Parietal lobe (tissue), 2 donors: ENCODE measurements at places on chromosomes 3 and 15. TPM values are rescaled to one million over a fixed set of nuclear protein-coding genes. Genes with fewer than 3 reads are reported as not detected.

The MAP6D1 gene
- 5.6 TPM for total RNA-seq

The EDEM1 gene
- total RNA-seq = 16.9 TPM

The COL8A1 gene
- 0.31 TPM for total RNA-seq

The GNAT1 gene
- total RNA-seq = not detected

The GOLGA6L7 gene
- not detected for total RNA-seq

The UBAP1L gene
- total RNA-seq = 12.5 TPM

The GATM gene
- 128 TPM for total RNA-seq
